Uterus (tissue), 4 donors: ENCODE measurements at places on chromosomes 4 and X.

- no peak for DNase-seq
These were observed 57.2 kb downstream of the BMP15 start for GRCh38 chrX:50967736-50968135.

GRCh38 chr4:158094413-158095134 lies 78.3 kb downstream of the GASK1B start:
- peak; percentile 57 for DNase-seq

DNA sequence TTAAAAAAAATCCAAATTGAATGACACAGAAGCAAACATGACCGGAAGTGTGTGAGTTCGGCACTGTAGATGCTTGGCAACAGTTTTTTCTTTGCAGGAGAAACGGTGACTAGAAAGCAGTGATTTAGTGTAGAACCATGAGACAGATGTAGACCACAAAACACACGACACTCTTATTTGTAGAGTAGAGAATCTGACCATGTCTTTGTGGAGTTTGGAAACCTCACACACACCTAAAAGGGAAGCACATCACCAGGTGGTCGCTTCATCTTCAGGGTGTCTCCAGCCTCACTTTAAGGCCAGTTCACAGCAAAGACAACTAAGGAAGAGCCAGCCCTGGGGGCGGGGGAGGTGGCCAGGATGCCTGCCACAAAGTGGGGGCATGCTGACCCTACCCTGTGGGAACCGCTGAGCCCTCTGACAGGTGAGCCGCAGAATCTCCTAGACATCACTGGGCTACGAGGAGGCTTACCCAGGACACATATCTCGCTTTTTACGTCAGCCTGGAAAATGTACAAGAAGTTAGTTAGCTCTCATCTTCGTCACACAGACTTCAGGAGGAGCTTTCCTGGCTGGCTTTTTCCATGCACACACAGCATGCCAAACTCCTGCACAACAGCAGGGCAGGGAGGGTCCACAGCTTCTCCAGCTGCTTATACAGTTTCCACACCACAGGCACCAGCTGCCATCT lies 64.4 kb upstream of the PDLIM3 start:
- DNase-seq: no peak

DNA sequence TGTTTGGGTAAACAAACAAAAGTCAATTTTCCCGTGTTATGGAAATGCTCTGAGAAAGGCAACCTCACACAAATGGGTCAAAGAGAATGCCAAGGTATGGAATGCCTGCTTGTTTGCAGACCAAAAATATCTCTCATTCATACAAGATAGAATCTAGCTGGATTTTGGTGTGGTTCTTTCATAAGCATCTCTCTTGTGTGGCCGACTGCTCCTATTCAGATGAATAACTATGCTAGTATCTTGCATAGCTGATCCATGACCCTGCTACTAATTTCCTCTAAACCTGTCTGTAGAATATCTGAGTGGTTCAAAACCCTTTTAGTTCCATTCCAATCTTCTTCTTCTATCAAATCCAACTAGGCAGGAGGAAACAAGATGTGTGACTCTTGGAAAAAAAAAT lies 28.2 kb upstream of the SORBS2 start:
- DNase-seq: no peak

- no peak for DNase-seq
These were observed 45.3 kb upstream of the CAMK2D start for GRCh38 chr4:113806850-113807249.

DNA sequence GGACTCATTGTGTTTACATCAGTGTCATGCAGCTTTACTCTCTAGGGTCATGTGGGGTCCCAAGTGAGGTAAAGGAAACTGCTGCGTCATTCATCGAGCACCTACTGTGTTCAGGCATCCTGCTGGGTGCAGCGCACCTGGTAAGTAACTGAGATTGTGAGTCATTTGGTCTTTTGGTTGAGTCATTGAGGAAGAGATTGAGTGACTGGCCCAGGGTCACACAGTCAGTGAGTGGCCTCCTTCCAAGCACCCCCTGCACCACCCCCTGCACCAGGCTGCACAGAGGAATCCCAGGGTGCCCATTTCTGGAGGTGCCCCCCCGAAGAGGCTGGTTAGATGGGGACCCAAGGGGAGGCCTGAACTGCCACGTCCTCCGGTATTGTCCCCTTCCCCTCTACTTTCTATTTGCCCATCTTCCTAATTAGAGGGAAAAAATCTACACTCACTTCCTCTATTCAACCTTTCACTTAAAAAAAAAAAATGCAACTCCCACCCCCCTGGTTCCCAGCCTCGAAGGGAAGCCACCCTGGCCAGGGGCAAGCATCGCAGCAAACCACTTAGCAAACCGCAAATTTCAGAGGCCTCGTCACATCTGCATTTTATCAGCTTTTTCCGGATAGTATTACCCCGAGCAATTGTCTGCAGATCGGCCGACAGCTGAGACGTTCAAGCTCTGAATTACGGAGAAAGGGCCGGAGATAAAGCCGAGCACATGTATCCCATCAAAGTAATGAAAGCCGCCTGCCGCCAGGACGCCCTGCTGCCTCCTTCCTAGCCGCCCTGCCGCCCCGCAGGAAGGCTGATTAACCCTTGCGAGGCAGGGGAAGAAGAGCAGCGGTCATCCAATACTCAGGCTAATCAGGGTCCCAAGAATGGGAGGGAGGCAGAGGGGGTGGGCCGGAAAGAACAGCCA lies 96.3 kb upstream of the MSX1 start:
- no peak for DNase-seq

DNA sequence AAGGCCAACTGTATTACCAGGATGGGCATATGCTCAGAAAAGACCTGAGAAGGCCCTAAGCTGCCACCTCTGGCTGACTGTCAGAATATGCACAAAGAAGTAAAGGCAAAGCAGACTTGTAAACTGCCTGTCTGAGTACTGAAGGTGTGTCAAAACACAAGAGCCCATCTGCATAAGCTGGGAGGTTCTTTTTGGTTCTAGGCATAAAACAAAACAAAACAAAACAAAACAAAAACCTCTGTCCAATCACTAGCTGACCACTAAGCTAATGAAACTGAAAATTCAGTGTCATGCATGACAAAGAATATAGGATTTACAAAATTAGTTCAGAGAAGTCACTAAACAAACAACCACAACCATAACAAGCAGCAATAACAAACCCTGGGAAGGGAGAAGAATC lies 20.6 kb downstream of the SH3D19 start:
- DNase-seq: no peak

GRCh38 chr4:56424697-56425514 lies 10.5 kb downstream of the PPAT start:
- DNase-seq: no peak

- DNase-seq: no peak
These were observed 628.8 kb downstream of the SPRY1 start for GRCh38 chr4:124025428-124025827.

GRCh38 chr4:185472103-185472542 lies 590 bp upstream of the CCDC110 start:
- no peak for DNase-seq

- DNase-seq: no peak
These were observed 43.4 kb upstream of the KLF3 start for GRCh38 chr4:38620527-38621027.

DNA sequence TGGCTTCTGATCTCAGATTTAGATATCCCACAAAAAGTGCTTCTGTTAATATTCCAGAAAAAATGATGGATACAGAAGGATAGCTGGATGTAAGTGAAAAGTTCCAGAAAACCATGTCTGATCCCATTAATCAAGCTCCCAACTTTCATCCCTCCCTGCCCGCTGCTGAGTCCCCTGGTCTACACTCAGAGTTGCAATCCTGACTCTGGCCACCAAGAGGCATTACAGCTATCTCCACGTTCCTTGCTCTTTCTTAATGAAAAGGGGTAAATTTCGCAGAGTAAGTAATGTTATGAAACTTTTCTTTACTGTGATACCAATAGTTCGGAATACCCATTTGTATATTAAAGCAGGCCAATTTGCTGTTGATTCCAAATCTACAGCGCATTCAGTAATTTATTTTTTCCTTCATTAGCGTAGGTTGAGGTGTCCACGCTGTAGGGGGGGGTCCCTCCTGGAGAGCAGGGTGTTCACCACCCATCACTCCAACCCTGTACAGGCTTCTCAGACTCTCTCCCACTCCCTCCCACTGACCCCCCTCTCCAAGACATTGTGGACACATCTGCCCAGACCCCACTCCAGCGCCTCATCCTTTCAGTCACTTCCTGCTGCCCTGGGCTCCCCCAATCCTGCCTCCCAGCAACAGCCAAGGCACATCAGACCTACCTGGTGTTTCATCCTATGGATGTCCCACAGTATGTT lies 55.1 kb downstream of the RAB40A start:
- DNase-seq: peak; percentile 21

- no peak for DNase-seq
These were observed 187.0 kb downstream of the BMPR1B start for GRCh38 chr4:94944726-94945125.

DNA sequence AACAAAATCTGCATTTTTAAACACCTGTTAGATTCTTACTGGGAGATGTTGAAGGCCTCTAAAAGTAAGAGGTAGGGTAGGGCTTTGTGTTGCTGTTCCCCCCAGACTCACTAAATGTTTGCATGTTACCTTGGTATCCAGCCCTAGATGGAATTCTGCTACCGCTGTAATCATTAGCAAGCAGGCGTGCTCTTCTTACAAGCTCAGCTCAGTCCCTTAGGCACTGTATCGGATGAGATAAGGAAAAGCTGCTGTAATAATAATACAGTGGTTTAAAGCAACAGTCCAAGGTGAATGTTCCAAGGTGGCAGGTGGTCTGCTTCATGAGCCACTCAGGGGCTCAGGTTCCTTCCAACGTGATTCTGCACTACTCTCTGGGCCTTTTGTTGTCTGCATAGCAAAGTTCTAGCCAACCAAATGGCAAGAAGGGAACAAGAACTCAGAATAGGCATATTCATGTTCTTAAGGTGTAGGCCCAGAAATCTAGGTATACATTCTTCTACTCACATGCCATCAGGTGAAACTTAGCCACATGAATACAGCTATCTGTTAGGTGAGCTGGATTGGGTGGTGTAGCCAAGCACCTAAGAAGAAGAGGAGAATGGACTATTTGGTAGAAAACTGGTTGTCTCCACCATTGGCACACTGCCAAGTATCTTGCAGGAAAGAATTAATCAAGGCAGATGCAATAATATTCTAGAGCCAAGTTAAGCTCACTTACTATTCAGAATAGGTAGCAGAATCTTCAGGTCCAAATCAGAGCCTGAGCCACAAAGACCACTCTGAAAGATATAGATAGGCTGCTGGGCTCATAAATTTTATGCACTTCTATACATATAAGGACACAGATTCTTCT lies 46.0 kb downstream of the COQ2 start:
- no peak for DNase-seq

- no peak for DNase-seq
These were observed 5.1 kb downstream of the MORF4L2 start for GRCh38 chrX:103681443-103681842.

DNA sequence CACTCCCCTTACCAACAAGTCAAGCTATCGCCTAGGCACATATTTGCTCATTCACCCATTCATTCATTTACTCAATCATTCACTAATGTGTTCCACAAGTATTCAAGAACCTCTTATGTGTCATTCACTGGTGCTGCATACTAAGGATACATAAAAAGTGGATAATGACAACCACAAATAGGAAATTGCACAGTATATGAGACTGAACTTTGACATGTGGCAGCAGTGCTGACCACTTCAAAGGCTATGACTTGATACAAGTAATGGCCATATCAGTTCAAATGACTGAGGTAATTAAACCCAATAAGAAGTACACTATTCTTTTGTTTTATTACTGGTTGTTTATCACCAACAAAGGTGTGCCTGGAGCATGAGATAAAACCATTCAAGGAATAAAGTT lies 282.5 kb downstream of the KLHL13 start:
- no peak for DNase-seq

DNA sequence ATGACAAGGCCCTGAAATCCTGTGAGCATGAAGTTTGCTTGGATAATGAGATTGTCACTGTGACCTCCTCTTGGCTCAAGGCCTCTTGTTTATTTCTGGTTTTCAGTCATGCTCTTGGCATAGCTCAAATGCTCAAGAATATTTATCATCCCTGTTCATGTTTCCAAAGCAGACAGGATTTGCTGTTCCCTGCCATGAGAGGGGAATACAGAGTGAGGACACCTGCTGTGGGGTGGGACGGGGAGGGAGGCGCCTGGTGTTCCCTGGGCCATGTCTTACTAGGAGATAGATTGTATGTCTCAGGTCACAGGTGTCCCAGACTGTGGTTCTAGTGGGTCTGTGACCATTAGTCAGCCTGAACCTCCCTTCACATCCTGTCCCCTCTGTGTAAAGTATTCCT lies 34.9 kb upstream of the SH3RF1 start:
- DNase-seq: no peak

GRCh38 chrX:54994668-54995351 lies 822 bp upstream of the PFKFB1 start:
- no peak for DNase-seq

- DNase-seq: no peak
These were observed 167.5 kb downstream of the CDS1 start for GRCh38 chr4:84750260-84750959.

DNA sequence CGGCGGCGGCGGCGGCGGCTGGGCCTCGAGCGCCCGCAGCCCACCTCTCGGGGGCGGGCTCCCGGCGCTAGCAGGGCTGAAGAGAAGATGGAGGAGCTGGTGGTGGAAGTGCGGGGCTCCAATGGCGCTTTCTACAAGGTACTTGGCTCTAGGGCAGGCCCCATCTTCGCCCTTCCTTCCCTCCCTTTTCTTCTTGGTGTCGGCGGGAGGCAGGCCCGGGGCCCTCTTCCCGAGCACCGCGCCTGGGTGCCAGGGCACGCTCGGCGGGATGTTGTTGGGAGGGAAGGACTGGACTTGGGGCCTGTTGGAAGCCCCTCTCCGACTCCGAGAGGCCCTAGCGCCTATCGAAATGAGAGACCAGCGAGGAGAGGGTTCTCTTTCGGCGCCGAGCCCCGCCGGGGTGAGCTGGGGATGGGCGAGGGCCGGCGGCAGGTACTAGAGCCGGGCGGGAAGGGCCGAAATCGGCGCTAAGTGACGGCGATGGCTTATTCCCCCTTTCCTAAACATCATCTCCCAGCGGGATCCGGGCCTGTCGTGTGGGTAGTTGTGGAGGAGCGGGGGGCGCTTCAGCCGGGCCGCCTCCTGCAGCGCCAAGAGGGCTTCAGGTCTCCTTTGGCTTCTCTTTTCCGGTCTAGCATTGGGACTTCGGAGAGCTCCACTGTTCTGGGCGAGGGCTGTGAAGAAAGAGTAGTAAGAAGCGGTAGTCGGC lies 528 bp downstream of the FMR1 start:
- DNase-seq: peak; percentile 29

DNA sequence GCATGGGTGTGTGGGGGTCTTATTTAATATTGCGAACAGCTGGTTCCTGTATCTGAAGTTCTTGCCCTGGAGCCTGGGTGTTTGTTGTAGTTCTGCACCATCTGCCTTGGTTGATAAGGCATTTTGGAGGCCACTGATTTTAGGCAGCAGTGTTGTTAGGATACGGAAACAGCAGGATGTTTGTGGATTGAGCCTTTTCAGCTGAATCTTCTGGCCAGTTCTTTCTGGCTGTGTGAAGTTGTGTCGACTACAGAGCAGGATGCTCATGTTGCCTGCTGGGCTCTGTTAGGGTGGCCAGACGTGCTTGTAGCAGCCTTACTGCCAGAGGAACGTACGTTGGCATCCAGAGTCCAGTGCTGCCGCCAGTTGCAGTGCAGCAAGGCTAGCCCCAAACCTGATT lies 134.2 kb downstream of the PTTG2 start:
- DNase-seq: no peak
